ENCODE measurements at places on chromosomes 2 and 18. TPM values are rescaled to one million over a fixed set of nuclear protein-coding genes. Genes with fewer than 3 reads are reported as not detected.

DNA sequence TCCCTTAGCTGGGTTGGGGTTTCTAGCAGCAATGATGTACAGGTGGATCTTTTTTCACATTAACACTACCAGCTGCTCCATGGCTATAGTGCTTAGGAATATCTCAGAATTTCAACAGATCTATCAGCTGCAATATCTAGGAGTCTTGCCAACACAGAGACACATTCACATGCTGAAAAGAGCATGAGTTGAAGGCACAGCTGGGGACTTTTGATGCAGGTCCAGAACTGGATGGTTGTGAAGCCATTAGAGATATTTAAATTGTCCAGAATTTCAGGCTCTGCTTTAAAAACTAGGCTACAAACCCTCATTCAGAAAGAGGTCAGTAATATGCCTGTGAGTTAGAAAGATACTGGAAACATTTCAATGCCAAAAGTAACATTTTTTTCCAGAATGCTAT is 122.2 kb upstream of the CCDC195 start:
- H3K4me3 ChIP-seq: no peak overlapping the region
- H3K4me1 ChIP-seq: peaks cover 22% of the 10 kb centered on the region
- no peak overlapping the region for H3K27ac ChIP-seq
- no peaks in the 10 kb centered on the region for H3K36me3 ChIP-seq

GRCh38 chr18:24987303-24988252 is 364.4 kb downstream of the ZNF521 start:
- H3K27ac ChIP-seq: peak overlapping the region; percentile 77
- peak; percentile 90 for DNase-seq
- no peaks in the 10 kb centered on the region for H3K27me3 ChIP-seq

DNA sequence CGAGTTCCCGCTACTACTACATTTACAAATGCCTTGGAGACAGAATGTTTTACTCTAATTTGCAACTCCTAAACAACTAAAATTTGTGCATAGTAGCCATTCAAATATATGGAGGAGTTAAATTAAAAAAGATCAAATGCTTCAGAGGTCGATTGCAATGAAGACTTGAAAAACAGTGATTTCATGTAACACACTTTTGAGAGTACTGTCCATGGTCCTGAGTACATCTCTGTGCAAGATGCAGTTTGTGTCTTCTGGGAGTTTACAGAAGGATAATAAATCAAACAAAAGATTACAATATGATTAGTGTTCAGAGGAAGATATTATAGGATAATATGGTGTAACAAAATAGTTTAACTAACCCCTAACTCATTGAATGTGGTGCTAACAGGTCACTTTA is 894.7 kb downstream of the TMEM182 start:
- H3K36me3 ChIP-seq: no peaks in the 10 kb centered on the region
- no peak overlapping the region for H3K4me3 ChIP-seq
- no peaks in the 10 kb centered on the region for H3K27me3 ChIP-seq
- H3K27ac ChIP-seq: no peak overlapping the region
- peak; percentile 46 for DNase-seq
- H3K4me1 ChIP-seq: no peaks in the 10 kb centered on the region

GRCh38 chr2:18176679-18177215 is 298.3 kb downstream of the KCNS3 start:
- H3K4me1 ChIP-seq: peaks cover 61% of the 10 kb centered on the region
- H3K27ac ChIP-seq: peak overlapping the region; percentile 62
- H3K27me3 ChIP-seq: no peaks in the 10 kb centered on the region
- DNase-seq: peak; percentile 62
- H3K4me3 ChIP-seq: no peak overlapping the region

- no peak for DNase-seq
- no peaks in the 10 kb centered on the region for H3K4me1 ChIP-seq
- no peaks in the 10 kb centered on the region for H3K36me3 ChIP-seq
- no peaks in the 10 kb centered on the region for H3K27me3 ChIP-seq
- no peak overlapping the region for H3K27ac ChIP-seq
These were observed 19.8 kb downstream of the GAREM1 start for GRCh38 chr18:32450874-32451273.

The LYPD6 gene
- total RNA-seq: 10.4 TPM

The KIDINS220 gene
- 43.6 TPM for total RNA-seq

The SLC8A1 gene
- 27.1 TPM for total RNA-seq

The RESP18 gene
- not detected for total RNA-seq

Measured in SJCRH30 (cell line).